ENCODE measurements at places on chromosomes 16 and 17.

GRCh38 chr16:12903407-12904328 is 2.3 kb downstream of the SHISA9 start:
- H3K36me3 ChIP-seq: no peaks in the 10 kb centered on the region
- peaks cover 11% of the 10 kb centered on the region for H3K4me1 ChIP-seq
- H3K27ac ChIP-seq: no peak overlapping the region
- no peak for ATAC-seq
- peaks cover 91% of the 10 kb centered on the region for H3K27me3 ChIP-seq

- H3K36me3 ChIP-seq: peaks cover 44% of the 10 kb centered on the region
- no peak overlapping the region for H3K4me3 ChIP-seq
- no peaks in the 10 kb centered on the region for H3K27me3 ChIP-seq
- H3K27ac ChIP-seq: no peak overlapping the region
Measured at GRCh38 chr16:12195296-12195695, 218.8 kb downstream of the SNX29 start.

GRCh38 chr16:68074850-68075555 is 10.2 kb upstream of the NFATC3 start:
- H3K27ac ChIP-seq: peak overlapping the region; percentile 82
- H3K27me3 ChIP-seq: no peaks in the 10 kb centered on the region
- peak; percentile 95 for ATAC-seq
- H3K36me3 ChIP-seq: peaks cover 70% of the 10 kb centered on the region
- peaks cover 73% of the 10 kb centered on the region for H3K4me1 ChIP-seq
- peak overlapping the region; percentile 55 for H3K4me3 ChIP-seq

GRCh38 chr16:4142268-4142667 is 26.0 kb upstream of the ADCY9 start:
- ATAC-seq: peak; percentile 85
- no peak overlapping the region for H3K27ac ChIP-seq
- H3K4me3 ChIP-seq: no peak overlapping the region

DNA sequence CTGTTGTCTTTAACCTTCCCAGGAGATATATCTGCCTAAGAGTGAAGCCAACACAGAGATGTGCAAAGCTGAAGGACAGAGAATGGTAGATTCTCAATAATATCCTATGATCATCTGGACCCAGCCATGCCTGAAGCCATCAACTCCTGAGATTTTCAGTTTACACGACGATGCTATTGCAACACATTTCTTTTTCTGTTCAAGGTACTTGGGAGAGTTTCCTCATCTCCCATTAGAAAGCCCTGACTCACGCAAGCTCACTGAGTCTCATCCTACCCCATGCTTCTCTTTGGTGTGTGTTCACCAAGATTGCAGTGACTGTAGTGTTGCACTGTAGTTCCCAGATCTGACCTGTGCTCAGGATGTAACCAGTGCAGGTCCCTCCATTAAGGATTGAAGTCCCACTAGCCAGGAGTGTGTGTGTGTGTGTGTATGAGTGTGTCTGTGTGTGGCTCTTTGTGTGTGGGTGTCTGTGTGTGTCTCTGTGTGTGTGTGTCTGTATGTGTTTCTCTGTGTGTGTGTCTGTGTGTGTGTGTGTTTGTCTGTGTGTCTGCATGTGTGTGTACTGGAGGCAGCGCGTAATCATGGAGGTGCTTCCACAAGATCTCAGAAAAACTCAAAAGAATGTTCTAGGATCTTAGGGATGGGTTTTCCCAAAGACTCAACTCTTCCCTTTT is 15.5 kb downstream of the CES1 start:
- ATAC-seq: no peak
- no peak overlapping the region for H3K27ac ChIP-seq
- H3K27me3 ChIP-seq: peaks cover 47% of the 10 kb centered on the region
- no peaks in the 10 kb centered on the region for H3K36me3 ChIP-seq
- no peaks in the 10 kb centered on the region for H3K4me1 ChIP-seq
- no peak overlapping the region for H3K4me3 ChIP-seq

- H3K36me3 ChIP-seq: peaks cover 26% of the 10 kb centered on the region
- H3K27ac ChIP-seq: peak overlapping the region; percentile 95
- no peaks in the 10 kb centered on the region for H3K27me3 ChIP-seq
- H3K4me1 ChIP-seq: peaks cover 89% of the 10 kb centered on the region
- ATAC-seq: no peak
Measured at GRCh38 chr17:78390241-78391050, 12.0 kb downstream of the PGS1 start.

GRCh38 chr17:50518384-50519023 is 10.3 kb downstream of the MYCBPAP start:
- H3K4me1 ChIP-seq: no peaks in the 10 kb centered on the region
- no peaks in the 10 kb centered on the region for H3K27me3 ChIP-seq
- H3K27ac ChIP-seq: no peak overlapping the region
- ATAC-seq: no peak
- H3K4me3 ChIP-seq: no peak overlapping the region

DNA sequence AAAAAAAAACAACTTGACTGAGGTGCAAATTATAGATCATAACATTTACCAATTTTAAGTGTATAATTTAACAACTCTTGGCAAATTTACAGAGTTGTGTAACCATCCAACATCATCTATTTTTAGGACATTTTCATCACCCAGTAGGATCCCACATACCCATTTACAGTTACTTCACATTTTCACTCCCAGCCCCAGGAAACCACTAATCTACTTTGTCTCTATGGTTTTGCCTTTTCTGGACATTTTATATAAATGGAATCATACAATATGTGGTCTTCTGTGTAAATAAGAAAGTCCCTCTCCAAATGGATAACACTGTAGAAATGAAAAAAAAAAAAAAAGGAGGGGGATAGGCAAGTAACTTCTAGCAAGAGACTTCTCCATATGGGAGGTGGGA is 26.1 kb upstream of the XYLT1 start:
- H3K36me3 ChIP-seq: no peaks in the 10 kb centered on the region
- no peak overlapping the region for H3K4me3 ChIP-seq
- no peaks in the 10 kb centered on the region for H3K4me1 ChIP-seq
- no peak for ATAC-seq
- peaks cover 4% of the 10 kb centered on the region for H3K27me3 ChIP-seq

All from stimulated activated memory B cell treated with anti-CD40 and anti-IgM and Interleukin-4, amounts not matched to agents 10 μg/mL and 1 μg/mL and 100 μg/mL, for 72 hours (primary cell).